Lower leg skin (tissue), 4 donors: ENCODE measurements at places on chromosomes 7 and 10.

- no peak for DNase-seq
Observed at GRCh38 chr7:102093599-102094315, 192.9 kb upstream of the SH2B2 start.

- DNase-seq, result no peak
Observed at GRCh38 chr10:50384238-50384637, 132.9 kb upstream of the ASAH2 start.

DNA sequence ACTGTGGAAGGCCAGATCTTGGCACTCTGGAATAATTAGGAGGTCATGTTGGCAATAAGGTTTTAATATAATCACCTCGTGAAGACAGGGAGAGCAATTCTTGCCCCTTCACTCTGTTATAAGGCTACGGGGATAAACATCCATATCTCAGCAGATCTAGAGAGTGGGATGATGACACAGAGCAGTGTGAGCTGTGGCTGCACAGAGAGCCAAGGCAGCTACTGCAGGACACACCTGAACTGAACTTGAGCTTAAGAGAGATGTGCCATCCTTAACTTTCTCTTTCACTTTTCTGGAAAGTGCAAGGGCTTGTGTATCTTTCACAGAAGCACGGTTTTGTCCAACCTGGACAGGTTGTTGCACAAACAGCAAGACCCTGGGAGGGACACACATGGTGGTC lies 174.7 kb downstream of the GATA3 start:
- DNase-seq, result no peak

DNA sequence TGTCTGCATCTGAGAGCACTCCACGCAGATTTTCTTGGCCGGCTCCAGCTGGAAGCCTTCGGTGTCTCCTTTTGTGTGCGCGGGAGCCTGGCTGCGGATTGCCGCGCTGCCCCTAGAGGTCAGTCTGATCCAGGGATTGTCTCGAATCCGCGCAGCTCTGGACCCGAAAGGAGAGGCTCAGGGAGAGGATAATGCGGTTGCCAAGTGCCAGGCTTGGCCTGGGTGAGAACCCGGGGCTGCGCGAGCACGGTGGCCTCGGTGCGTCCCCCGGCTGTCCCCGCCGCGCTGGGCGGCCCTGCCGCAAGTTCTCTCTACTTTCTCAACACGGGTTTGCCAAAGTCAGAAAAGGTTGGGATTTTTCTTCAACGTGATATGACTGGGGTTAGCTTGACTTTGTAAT lies 140.9 kb downstream of the ADCYAP1R1 start:
- no peak for DNase-seq

DNA sequence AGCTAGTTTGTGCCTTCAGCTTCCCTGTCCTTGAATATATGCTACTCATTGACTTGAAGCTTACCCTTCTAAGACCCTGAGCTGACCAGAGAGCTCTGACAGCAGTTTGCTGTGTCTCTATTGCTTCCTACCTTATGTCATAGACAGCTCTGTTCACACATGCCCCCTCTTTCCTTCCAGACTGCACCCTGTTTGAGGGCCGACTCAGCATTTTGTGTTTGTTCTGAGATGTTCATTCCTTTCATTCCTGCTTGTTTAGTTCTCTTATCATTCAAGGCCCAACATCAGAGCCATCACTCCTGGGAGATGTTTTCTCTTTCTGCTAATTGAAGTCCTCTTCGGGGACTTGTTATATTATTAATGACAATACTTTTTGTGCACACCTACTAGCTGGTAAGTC lies 518.9 kb downstream of the LRMDA start:
- no peak for DNase-seq

DNA sequence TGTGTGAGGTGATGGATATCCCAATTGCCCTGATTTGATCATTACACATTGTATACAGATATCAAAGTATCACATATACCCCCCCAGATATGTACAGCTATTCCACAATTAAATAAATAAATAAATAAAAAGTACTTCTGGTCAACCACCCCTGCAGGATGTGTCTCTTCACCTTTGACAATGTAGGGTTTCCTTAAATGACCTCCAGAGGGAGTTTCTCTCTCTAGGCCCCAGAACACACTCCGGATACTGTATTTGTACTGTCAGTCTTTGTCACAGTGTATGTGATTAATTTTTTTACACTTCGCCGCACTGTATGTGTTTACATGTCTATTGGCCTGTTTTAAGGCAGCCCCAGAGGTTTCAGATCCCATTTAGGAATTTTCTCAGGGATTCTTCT lies 123.6 kb downstream of the ADCYAP1R1 start:
- no peak for DNase-seq

- peak; percentile 71 for DNase-seq
Observed at GRCh38 chr10:133307776-133308420, 774 bp downstream of the TUBGCP2 start.

DNA sequence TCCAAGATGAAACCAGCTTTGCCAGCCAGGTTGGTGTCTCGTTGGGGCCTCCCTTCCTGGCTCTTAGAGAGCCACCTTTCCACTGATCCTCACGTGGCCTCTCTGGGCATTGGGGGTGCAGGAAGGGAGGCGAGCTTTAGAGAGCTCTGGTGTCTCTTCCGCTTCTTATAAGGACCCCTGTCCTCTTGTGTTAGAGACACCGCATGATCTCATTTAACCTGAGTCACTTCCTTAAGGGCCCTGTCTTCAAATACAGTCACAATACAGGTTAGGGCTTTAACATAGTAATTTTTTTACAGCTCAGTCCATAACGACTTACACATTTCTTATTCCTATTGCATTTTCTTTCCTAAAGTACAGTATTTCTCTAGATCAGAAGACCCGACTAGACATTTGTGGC lies 535.8 kb downstream of the SDK1 start:
- no peak for DNase-seq

GRCh38 chr7:139850906-139851305 lies 21.8 kb downstream of the TBXAS1 start:
- DNase-seq, result peak; percentile 26

GRCh38 chr10:5896208-5897052 lies 6.4 kb downstream of the FBH1 start:
- DNase-seq, result no peak

DNA sequence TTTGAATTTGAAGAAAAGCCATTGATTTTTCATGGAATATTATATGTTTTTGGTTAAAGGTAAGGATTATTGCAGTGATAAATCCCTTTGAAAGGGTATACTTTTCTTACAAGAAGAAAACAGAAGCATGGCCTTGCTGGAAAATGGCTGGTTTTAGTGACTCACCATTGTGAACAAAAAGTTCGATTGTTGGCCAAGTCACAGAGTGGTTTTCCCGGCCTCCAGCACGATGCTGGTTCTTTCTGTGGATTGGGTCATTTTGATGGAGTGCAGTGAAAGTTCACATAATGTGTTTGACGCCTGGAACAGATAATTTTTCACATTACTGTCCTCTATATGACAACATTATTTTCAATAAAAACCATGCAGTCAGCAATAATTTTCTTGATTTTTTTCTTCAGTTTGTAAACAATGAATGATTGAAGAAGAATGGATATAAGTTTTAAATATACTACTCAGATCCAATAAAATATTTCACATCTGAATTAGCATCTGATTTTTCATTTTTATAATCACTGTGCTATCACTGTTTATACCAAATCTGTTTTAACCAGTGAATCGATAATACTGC lies 60.9 kb downstream of the RBM20 start:
- no peak for DNase-seq

DNA sequence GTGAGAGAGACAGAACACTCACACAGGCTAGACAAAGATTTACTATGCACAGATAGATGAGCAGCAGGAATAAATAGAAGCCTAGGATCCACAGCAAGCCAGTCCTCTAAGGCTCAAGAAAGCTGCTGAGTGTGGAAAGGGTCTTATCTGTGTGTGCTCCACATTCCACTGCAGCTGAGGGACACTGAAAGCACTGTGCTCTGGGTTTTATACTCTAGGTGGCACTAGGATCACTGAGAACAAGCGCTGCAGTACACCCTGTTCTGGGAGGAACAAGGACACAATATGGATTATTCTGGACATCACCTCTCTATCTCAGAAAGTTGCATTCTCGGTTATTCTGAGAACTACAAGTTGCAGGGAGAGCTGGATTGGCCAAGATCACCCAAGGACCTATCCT lies 4.9 kb upstream of the KLHL7 start:
- no peak for DNase-seq

DNA sequence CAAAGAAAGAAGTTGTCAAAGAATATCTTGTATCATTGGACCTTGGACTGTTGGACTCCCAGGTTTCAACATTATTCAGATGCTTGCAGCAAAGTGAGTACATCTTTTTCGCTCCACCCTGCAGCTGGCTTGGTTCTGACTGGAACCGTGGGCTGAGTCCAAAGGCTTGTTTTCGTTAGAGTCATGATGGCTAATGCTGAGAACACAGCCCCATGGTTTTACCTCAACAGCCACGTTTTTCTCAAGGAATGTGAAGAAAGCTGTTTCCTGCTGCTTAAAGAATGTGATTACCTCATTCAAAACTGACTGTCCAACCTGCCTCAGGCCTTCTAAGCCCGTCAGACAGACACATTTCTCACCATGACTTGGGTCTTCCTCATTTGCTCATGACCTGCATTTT lies 69.5 kb downstream of the STEAP1B start:
- no peak for DNase-seq

GRCh38 chr10:23096802-23097549 lies 1.6 kb downstream of the MSRB2 start:
- DNase-seq, result peak; percentile 34

GRCh38 chr10:33819206-33819605 lies 484.7 kb upstream of the NRP1 start:
- DNase-seq, result no peak

DNA sequence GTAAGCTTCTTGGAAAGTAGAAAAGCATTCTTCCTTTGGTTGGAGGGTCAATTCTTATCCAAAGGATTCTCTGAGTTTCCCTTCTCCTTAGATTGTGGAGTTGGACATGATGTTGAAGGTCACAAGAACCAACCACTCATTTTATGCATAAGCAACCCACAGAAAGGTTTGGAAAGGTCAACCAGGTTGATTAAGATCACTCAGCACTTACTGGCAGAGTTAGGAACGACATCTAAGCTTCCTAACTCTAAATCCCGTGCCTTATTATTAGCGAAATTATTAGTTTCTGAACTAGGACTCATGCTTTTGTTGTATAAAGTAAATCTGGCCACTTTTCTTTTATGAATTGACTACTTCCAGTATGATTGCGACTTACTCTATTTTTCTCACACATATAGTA lies 137.0 kb upstream of the MINDY3 start:
- DNase-seq, result no peak

- no peak for DNase-seq
Observed at GRCh38 chr10:70879207-70879606, 9.2 kb downstream of the PCBD1 start.

GRCh38 chr7:34327681-34328080 lies 330.3 kb upstream of the NPSR1 start:
- DNase-seq, result no peak

DNA sequence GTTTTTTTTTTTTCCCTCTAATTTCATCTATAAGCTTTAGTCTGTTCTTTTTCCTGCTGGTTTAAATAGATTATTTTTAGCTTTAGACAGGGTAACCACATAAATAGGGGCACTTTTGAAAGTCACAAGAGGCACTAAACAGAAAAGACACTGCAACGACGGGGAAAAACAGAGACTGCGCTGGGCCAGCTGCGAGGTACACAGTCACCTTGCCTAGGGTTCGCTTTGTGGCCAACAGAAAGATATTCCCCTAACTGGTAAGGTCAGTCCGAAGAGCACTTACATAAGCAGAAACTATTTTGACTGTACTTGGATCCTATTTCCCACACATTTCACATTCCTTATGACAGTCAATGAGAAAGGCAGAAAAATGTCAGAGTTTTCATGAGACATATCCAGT lies 175.6 kb upstream of the PHF14 start:
- DNase-seq, result no peak

- no peak for DNase-seq
Observed at GRCh38 chr7:107405559-107405958, 64.3 kb upstream of the GPR22 start.

GRCh38 chr7:148524479-148525224 lies 65.9 kb upstream of the C7orf33 start:
- DNase-seq, result no peak

- no peak for DNase-seq
Observed at GRCh38 chr10:32005050-32005449, 51.2 kb downstream of the KIF5B start.

DNA sequence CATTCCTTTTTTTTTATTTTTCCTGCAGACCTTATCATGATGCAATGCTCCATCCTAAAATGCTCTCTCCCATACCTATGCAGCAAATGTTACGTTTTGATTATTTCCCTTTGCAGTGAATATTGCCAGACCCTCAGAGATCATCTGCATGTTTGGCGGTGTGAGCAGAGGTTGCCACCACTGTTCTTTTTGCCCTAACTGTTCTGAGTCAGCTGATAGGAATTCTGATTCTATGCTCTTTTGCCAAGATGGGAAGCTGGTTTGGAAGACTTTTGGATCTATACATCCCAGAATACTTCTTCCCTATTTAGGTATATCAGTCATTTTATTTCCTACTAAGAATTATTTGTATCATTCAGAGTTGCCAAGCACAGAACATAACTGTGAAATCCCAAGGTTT lies 130.5 kb downstream of the KLF6 start:
- no peak for DNase-seq

- DNase-seq, result no peak
Observed at GRCh38 chr10:132806110-132806509, 20.2 kb upstream of the NKX6-2 start.

DNA sequence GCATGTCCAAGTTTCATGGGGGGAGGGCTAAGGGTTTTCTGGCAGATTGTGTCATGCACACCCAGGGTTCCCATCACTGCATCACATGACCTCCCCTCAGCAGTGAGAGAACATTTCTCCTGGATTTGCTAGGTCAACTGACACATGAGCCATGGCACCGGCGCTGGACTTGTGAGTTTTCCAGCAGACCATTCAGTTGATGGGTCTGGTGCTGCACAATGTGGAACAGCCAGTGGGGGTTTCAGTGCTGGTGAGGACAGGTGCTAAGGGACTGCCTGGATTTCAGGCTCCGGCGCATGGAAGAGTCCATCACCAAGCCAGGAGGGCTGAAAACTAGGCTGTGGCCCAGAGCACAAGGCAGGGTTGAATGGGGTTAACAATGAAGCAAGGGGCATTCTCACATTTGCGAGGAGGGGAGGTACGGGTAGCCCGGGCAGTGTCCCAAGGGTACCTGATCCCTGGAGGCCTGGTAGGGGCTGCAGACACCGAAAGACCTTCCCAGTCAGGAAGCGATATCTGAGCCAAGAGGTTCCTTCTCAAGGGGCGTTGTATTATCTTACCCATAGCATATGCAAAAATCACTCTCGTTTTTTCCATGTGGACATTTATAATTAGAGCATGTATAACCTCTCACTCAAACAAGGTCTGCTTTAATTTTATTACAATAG lies 203.0 kb downstream of the TNS3 start:
- DNase-seq, result peak; percentile 82

GRCh38 chr10:110903280-110904278 lies 15.4 kb downstream of the BBIP1 start:
- no peak for DNase-seq

- DNase-seq, result no peak
Observed at GRCh38 chr10:3853016-3853415, 68.0 kb upstream of the KLF6 start.

- DNase-seq, result no peak
Observed at GRCh38 chr10:7421526-7421925, 10.7 kb upstream of the SFMBT2 start.
